Chondrocyte (in vitro differentiated cells): ENCODE measurements at places on chromosomes 3 and 15.

GRCh38 chr3:12895391-12896062 is 54.2 kb upstream of the RPL32 start:
- no peak overlapping the region for H3K4me3 ChIP-seq
- H3K27me3 ChIP-seq = peaks cover 7% of the 10 kb centered on the region
- peaks cover 8% of the 10 kb centered on the region for H3K4me1 ChIP-seq
- DNase-seq = peak; percentile 68
- H3K36me3 ChIP-seq = peaks cover 12% of the 10 kb centered on the region

GRCh38 chr3:143608966-143609365 is 239.3 kb downstream of the SLC9A9 start:
- peaks cover 1% of the 10 kb centered on the region for H3K36me3 ChIP-seq
- H3K4me3 ChIP-seq = no peak overlapping the region
- H3K4me1 ChIP-seq = peaks cover 60% of the 10 kb centered on the region
- DNase-seq = no peak

DNA sequence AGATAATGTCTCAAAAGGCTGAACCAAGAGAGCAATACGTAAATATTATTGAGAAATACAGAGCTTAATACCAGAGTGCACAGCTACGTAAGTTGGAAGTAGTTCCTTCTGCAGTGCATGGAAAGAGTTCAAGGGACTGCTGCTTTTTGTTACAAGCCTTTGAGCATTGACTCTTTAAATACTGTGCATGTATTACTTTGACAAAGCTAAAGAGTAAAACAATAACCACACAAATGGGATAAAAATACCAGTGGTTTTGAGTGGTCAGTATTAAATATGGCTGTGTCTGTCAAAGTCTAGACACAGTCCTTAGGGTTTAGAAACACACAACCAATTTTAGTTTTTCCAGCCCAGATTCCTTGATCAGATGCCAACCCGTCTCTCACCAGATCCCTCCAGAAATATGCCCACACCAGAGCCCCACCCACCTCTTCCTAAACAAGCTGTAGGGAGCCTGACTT is 62.1 kb downstream of the SSR3 start:
- H3K27me3 ChIP-seq = no peaks in the 10 kb centered on the region
- H3K4me1 ChIP-seq = peaks cover 48% of the 10 kb centered on the region
- no peaks in the 10 kb centered on the region for H3K36me3 ChIP-seq
- peak overlapping the region; percentile 92 for H3K27ac ChIP-seq
- H3K4me3 ChIP-seq = peak overlapping the region; percentile 11
- no peak for DNase-seq

DNA sequence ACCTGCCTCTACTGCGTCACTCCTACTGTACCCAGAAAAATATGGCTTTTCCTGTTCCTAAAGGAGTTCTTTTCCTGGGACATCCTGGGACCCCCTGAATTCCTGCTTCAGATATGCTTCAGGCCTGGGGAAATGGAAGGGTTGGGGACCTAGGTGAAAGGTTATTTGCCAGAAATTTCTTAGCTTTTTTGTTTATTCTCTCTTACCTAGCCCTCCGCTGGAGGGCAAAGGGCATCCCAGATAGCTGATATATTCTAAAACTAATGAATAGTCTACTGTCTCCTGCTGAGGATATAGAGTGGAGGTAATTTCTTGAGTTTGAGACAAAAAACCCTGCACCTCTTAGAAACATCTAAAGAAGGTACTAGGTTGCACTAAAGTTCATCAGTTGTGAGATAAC is 3.6 kb upstream of the ZNF148 start:
- H3K27me3 ChIP-seq = no peaks in the 10 kb centered on the region
- no peak overlapping the region for H3K4me3 ChIP-seq
- no peak for DNase-seq
- peaks cover 24% of the 10 kb centered on the region for H3K4me1 ChIP-seq
- H3K27ac ChIP-seq = no peak overlapping the region
- H3K36me3 ChIP-seq = no peaks in the 10 kb centered on the region

DNA sequence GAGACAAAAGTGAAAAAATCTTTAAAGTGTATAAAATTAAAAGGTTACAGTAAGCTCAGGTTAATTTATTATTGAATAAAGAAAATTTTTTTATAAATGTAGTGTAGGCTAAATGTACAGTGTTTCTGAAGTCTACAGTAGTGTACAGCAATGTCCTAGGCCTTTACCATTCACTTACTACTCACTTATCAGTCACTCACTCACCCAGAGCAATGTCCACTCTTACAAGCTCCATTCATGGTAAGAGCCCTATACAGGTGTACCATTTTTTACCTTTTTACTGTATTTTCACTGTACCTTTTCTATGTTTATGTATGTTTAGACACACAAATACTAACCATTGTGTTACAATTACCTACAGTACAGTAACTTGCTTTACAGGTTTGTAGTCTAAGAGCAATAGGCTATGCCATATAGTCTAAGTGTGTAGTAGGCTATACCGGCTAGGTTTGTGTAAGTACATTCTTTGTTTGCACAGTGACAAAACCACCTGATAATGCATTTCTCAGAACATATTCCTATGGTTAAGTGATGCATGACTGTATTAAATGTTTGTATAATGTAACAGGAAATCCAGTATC is 38.1 kb upstream of the NECTIN3 start:
- H3K4me3 ChIP-seq = no peak overlapping the region
- H3K27ac ChIP-seq = no peak overlapping the region
- DNase-seq = no peak
- H3K36me3 ChIP-seq = peaks cover 4% of the 10 kb centered on the region

DNA sequence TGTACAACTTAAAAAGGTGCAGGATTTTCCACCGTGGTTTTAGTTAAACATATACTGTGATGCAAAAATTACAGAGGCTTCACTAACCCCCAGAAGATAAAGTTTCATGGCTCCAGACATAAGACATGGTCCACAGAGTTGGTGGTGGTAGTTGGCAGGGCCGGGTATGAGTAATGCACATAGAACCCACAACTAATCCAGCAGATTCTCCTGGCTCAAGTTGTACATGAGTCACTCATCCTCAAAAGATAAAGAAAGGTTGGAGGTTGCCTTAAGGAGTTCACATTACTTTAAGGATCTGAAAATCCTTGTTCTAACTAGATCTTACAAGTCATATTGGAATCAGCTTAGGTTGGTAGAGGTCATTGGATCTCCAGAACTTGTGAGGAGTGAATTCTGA is 98.3 kb upstream of the ZBTB20 start:
- H3K4me1 ChIP-seq = peaks cover 12% of the 10 kb centered on the region
- no peaks in the 10 kb centered on the region for H3K36me3 ChIP-seq
- H3K27ac ChIP-seq = peak overlapping the region; percentile 17
- H3K27me3 ChIP-seq = no peaks in the 10 kb centered on the region

DNA sequence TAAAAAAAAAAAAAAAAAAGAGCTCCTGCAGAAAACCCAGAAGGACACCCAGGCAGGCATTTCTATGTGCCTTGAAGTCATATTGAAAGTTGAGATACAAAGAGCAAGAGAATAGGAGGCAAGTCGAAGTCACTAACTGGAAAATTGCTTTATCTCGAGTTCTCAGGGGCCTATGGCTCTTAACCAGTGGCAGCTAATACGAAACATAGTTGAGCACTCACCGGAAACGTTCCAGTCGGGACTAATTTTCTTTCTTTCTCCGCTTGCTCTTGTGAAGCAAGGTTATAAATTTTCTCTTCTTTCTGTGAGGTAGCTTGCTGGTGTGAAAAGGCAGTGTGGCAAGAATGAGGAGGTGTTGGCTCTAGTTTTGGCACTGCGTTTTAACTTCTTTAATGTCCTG is 181.5 kb downstream of the ADAMTS9 start:
- no peak overlapping the region for H3K27ac ChIP-seq
- peaks cover 4% of the 10 kb centered on the region for H3K4me1 ChIP-seq
- DNase-seq = no peak
- peaks cover 2% of the 10 kb centered on the region for H3K27me3 ChIP-seq

GRCh38 chr15:22884344-22884743 is 45.9 kb downstream of the NIPA2 start:
- H3K4me3 ChIP-seq = no peak overlapping the region
- peaks cover 18% of the 10 kb centered on the region for H3K4me1 ChIP-seq
- no peaks in the 10 kb centered on the region for H3K27me3 ChIP-seq

DNA sequence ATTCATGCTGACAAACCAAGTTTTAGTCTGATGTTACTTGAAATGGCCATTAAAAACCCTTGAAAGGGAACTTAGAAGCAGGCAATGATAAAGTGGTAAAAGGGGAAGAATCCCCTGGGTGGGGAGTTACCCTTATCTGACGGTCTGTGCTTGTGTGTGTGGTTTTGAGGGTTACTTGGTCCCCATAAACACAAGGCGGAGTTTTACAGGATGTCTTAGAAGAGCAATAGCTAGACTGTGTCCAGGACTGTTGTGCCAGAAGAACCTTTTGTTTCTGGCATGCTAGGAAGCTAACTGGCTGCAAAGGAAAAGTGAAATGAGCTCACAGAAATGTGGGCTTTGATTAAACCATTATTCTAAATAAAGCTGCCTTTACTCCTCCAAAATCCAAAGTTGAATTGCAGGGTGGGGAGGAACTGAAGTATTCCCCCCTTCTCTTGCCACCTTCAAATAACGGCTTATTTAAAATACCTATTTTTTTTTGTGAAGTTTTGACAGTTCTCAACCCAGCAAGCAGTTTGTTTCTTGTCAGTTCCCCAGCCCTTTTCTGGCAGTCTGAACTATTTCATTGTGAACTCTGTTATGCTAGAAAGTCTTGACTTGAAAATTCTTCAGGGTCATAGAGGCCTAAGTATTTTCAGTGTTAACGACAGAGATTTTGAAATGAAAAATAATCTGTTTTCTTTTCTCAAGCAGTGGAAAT is 443.5 kb downstream of the OTOL1 start:
- no peak overlapping the region for H3K27ac ChIP-seq
- peaks cover 1% of the 10 kb centered on the region for H3K36me3 ChIP-seq
- no peaks in the 10 kb centered on the region for H3K4me1 ChIP-seq
- H3K27me3 ChIP-seq = no peaks in the 10 kb centered on the region
- DNase-seq = no peak

DNA sequence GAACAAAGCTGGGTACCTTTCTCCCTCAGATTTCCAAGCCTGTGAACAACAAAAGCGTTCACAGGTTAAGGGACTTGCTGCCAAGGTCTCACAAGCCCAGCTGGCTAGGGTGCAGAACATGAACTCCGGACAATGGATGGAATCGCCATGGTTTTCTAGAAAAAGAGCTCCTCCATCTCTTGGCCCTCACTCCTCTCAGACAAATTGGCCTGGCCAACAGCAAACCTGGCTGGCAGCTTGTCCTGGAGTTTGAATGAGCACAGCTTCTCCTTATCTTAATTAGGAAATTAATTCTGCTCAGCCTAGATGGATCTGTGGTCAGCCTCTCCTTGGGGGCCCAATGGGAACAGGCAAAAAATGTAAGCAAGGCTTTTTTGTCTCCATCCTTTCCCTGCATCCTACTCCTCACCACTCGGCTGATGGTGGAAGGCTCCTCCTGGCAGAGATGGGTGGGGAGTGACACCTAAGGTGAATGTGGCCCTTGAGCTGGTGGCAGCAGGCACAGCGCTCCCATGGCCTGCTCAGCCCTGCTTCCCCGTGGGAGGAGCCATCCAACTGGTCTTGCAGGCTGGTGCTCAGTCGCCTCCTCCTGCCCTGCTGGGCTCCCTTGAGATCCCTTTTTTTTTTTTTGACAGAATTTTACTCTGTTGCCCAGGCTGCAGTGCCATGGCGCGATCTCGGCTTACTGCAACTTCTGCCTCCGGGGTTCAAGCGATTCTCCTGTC is 5.8 kb downstream of the KLHL25 start:
- DNase-seq = no peak
- H3K4me3 ChIP-seq = no peak overlapping the region
- no peaks in the 10 kb centered on the region for H3K27me3 ChIP-seq
- no peak overlapping the region for H3K27ac ChIP-seq
- H3K36me3 ChIP-seq = no peaks in the 10 kb centered on the region

GRCh38 chr15:52717924-52718323 is 38.7 kb upstream of the ATOSA start:
- H3K27me3 ChIP-seq = no peaks in the 10 kb centered on the region
- no peaks in the 10 kb centered on the region for H3K4me1 ChIP-seq
- no peak overlapping the region for H3K27ac ChIP-seq
- DNase-seq = no peak
- no peak overlapping the region for H3K4me3 ChIP-seq
- no peaks in the 10 kb centered on the region for H3K36me3 ChIP-seq

DNA sequence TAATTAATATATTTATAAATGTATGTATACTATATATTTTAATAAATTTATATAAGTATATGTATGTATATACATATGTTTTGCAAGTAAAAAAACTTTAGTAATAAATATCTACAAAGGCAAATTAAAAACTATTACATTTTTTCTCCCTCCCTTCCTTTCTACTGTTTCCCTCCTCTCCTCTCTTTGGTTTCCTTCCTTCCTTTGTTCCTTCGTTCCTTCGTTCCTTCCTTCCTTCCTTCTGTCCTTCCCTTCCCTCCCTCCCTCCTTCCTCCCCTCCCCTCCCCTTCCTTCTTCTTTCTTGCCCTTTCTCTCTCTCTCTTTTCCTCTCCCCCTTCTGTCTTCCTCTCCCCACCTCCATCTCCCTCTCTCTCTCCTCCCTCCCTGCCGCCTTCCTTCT is 423.6 kb downstream of the LPP start:
- H3K27me3 ChIP-seq = no peaks in the 10 kb centered on the region
- peak overlapping the region; percentile 92 for H3K27ac ChIP-seq
- H3K4me3 ChIP-seq = no peak overlapping the region
- H3K36me3 ChIP-seq = peaks cover 3% of the 10 kb centered on the region

GRCh38 chr3:52197499-52197841 is 490 bp upstream of the ALAS1 start:
- no peak for DNase-seq
- H3K27me3 ChIP-seq = no peaks in the 10 kb centered on the region
- H3K4me1 ChIP-seq = peaks cover 44% of the 10 kb centered on the region
- H3K4me3 ChIP-seq = peak overlapping the region; percentile 98
- peaks cover 11% of the 10 kb centered on the region for H3K36me3 ChIP-seq

- H3K27ac ChIP-seq = no peak overlapping the region
- no peak overlapping the region for H3K4me3 ChIP-seq
- no peaks in the 10 kb centered on the region for H3K4me1 ChIP-seq
- no peak for DNase-seq
- peaks cover 12% of the 10 kb centered on the region for H3K27me3 ChIP-seq
Measured at GRCh38 chr3:36155515-36155914, 224.8 kb upstream of the STAC start.

GRCh38 chr3:186823386-186823785 is 17.1 kb upstream of the RFC4 start:
- H3K4me1 ChIP-seq = peaks cover 47% of the 10 kb centered on the region
- no peak overlapping the region for H3K4me3 ChIP-seq
- H3K27me3 ChIP-seq = peaks cover 4% of the 10 kb centered on the region
- no peaks in the 10 kb centered on the region for H3K36me3 ChIP-seq
- no peak for DNase-seq

DNA sequence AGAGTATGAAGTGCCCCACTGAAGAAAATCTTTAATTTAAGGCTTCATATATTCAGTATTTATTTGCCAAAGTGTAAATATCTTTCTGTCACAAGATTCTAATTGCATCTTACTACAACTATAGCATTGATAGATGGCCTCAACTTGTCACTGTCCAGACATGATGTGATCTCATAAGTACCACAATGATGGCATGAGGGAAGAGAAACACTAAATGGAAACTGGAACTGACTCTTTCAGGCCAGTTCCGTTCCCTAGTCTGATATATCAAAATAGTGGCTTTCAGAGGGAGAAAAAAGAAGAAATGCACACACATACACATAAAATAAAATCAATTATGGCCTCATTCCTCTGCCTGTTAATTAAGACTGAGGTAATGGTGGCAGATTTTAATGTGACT is 615.7 kb downstream of the TBL1XR1 start:
- DNase-seq = no peak
- H3K36me3 ChIP-seq = no peaks in the 10 kb centered on the region
- peaks cover 7% of the 10 kb centered on the region for H3K4me1 ChIP-seq
- no peak overlapping the region for H3K4me3 ChIP-seq
